ENCODE measurements at places on chromosomes 4 and X. TPM values are rescaled to one million over a fixed set of nuclear protein-coding genes. Genes with fewer than 3 reads are reported as not detected.

XAGE1A gene
- not detected for polyA plus RNA-seq

P2RY4 gene
- polyA plus RNA-seq: not detected

TREX2 gene
- 0.84 TPM for polyA plus RNA-seq

SLITRK4 gene
- polyA plus RNA-seq: not detected

STBD1 gene
- polyA plus RNA-seq: not detected

RNF4 gene
- 94.0 TPM for polyA plus RNA-seq

TRPC5OS gene
- not detected for polyA plus RNA-seq

FGF5 gene
- polyA plus RNA-seq: not detected

STOX2 gene
- polyA plus RNA-seq: not detected

LRAT gene
- not detected for polyA plus RNA-seq

CPXCR1 gene
- not detected for polyA plus RNA-seq

MAGEB2 gene
- not detected for polyA plus RNA-seq
